ENCODE measurements at places on chromosomes 3 and 15.
A peak's percentile ranks its signal among the peaks of the same experiment; 100 is the strongest.

DNA sequence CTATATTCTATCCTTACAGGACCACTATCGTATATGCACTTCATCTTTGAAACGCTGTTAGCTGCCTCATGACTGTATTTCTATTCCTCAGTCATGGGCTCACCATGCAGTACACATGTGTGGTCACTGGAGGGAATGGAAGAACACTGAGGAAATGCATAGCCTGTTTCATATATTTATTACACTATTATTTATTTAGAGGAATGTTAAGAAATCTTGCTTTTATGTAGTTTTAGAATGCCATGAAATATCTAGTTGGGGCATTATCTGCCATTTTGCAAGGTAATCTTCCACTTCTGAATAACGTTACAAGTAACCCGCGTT, 155.7 kb downstream of the IGF1R start:
- DNase-seq: no peak

DNA sequence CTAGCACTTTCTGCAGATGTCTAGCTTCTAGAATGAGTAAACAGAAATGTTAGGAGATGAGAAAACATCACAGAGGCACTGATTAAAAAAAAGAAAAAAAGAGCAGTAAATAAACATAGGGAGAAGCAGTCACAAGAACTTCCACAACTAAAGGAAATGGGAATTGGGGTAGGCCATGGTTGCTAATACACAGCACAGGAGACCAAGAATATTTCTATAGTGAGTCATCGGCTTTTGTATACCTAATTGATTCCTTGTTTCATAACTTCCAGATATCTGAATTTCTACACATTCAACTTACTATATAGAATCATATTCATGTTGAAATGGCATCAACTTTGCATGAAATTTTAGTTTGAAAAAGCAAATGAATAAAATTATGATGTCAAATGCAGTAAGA, 47.3 kb upstream of the TCF12 start:
- no peak for DNase-seq

DNA sequence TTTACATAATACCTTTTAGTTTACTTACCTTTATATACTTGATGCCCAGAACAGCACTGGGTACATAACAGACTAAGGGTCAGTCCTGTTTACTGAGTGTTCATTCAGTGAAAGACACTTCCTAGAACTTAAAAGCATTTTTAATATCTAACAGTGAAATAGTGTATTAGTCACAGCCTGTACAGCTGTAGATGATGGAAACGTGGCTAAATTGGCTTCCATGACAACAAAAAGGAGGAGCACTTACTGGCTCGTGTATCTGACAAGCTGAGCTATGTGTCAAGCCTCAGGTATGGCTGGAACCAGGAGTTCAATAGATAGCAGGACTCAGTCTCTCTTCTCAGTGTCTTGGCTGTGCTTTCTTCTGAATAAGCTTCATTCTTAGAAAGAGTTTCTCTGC, 40.2 kb downstream of the CMTM8 start:
- DNase-seq: no peak

GRCh38 chr3:112437146-112438022, 61.9 kb downstream of the BTLA start:
- no peak for DNase-seq

DNA sequence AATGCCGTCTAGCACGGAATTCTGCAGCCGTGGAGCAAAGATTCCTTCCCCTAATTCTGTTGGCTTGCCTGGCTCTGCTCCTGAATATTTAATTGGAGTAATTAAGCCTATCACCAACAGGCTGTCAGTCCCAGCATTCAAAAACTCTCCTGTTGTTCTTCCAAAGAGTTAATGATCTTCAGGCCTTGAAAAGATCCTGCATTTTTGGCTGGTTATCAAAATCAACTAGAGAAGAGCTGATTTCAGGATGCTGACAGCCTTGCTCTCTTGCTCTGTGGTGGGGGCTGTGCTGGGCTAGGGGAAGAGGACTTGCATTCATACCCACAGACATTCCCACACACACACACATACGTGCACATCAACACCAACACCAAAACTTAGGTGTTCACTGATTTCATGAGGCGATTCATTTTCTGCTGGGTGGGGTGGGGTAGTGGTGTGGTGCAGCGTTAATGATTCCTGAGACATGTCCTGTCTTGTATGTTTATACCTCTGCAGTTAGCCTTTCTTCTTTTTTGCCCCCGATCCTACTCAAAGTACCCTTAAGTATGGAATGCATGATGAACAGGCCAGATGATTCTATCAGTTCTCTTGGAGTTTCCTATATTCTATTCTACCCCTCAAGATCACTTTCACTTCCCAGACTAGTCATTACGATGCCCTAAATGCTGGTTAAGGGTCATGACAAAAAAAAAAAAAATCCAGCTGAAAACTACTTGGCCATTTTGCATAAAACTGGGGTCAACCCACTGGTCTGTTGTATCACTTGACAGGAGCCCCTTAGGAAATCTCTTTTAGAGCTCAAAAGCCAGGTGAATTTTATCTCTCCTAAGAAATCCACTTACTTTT, 42.3 kb downstream of the CPN2 start:
- DNase-seq: no peak

GRCh38 chr15:75921732-75922703, 18.3 kb downstream of the FBXO22 start:
- no peak for DNase-seq

DNA sequence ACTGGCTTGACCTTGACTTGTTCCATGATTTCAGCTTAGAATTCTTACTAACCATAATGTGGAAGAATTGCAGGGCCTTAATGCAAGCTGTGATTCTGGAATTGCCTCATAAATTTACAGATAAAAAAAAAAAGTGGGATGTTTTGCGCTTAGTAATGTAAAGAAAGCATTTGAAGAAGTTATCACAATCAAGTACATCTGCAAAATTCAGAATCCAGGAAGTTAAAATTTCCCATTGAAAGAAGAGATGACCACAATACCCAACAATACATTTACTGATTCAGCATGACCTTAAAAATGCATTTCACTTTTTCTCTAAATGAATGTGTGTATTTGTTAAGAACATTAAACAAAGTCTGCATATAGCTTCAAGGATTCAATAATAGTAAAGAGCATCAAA, 65.1 kb upstream of the CCNL1 start:
- DNase-seq: no peak

GRCh38 chr3:137542049-137542448, 222.1 kb upstream of the SOX14 start:
- DNase-seq: no peak

DNA sequence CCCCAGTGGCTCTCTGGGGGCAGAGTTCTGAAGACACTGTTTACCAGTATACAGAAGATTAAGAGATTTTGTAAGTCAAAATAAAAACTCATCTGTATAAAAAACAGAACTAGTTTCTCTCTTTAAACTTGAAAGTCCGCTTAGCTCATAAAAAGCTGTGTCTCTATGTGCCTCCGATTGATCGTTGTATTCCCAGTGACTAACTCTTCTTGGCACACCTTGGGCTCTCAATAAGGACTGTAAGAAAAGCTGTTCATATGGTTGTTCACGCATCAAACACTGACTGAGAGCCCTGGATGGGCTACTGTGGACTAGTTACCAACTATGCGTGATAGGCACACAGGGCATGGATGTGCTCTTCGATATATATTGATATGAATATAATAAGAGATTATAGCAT, 107.9 kb downstream of the P3H2 start:
- no peak for DNase-seq

- no peak for DNase-seq
Measured at GRCh38 chr3:63624941-63625560, 27.4 kb upstream of the SNTN start.

- DNase-seq: peak; percentile 6
Measured at GRCh38 chr3:105369500-105370371, 3.0 kb downstream of the ALCAM start.

GRCh38 chr15:68450192-68450591, 18.2 kb upstream of the ITGA11 start:
- DNase-seq: no peak
